DMS 273 treated with DMSO at 0.1 percent for 48 hours (cell line): ENCODE measurements at places on chromosomes 16 and 17.

- no peak for DNase-seq
Measured at GRCh38 chr16:30934827-30935557, 11.6 kb downstream of the FBXL19 start.

- no peak for DNase-seq
Measured at GRCh38 chr17:55446581-55447205, 25.1 kb upstream of the MMD start.

DNA sequence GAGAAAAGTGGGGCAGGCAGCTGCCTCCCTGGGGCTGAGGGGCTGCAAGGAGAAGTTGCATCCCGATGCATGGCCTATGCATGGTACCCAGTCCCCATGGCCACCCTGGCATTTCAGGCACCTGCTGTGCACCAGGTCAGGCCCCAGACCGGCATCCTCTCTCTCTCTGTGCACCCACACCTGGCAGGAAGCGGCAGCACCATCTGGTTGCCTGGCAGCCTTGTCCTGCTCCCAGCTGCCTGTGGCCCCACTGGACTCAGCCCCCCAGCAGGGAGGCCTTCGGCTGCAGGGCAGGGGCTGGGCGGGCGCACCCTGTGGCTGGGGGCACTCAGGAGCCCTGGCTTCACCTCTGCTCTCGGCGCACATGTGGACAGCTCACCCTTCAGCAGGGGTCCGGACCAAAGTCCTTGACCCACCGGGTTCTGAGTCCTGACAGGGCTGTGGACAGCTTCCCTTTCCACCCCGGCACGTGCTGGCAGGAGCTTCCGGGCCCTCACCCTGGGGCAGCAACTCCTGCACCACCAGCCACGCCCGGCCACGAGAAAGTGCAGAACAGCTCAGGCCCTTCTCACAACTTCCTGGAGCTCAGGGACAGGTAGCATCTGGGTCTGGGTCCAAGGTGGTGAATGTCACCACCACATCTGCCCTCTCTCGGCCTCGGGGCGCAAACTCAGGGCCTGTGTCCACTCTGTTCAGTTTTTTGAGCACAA lies 36.7 kb downstream of the CTU2 start:
- no peak for DNase-seq

GRCh38 chr17:66583112-66583748 lies 251.7 kb upstream of the CACNG5 start:
- DNase-seq: no peak

GRCh38 chr16:67673712-67674580 lies 7.3 kb downstream of the C16orf86 start:
- DNase-seq: no peak

GRCh38 chr16:81053761-81054160 lies 18.1 kb downstream of the ATMIN start:
- DNase-seq: no peak

GRCh38 chr17:32828822-32829221 lies 48.1 kb downstream of the MYO1D start:
- DNase-seq: no peak

GRCh38 chr17:18862011-18862410 lies 4.1 kb downstream of the PRPSAP2 start:
- no peak for DNase-seq

GRCh38 chr16:54242199-54242598 lies 44.4 kb downstream of the IRX3 start:
- DNase-seq: no peak

- no peak for DNase-seq
Measured at GRCh38 chr17:40884708-40885512, at the start of gene KRT20. KRT20 (minus strand) TSS chr17:40885242; CDS start chr17:40885185, 57 bp downstream.

DNA sequence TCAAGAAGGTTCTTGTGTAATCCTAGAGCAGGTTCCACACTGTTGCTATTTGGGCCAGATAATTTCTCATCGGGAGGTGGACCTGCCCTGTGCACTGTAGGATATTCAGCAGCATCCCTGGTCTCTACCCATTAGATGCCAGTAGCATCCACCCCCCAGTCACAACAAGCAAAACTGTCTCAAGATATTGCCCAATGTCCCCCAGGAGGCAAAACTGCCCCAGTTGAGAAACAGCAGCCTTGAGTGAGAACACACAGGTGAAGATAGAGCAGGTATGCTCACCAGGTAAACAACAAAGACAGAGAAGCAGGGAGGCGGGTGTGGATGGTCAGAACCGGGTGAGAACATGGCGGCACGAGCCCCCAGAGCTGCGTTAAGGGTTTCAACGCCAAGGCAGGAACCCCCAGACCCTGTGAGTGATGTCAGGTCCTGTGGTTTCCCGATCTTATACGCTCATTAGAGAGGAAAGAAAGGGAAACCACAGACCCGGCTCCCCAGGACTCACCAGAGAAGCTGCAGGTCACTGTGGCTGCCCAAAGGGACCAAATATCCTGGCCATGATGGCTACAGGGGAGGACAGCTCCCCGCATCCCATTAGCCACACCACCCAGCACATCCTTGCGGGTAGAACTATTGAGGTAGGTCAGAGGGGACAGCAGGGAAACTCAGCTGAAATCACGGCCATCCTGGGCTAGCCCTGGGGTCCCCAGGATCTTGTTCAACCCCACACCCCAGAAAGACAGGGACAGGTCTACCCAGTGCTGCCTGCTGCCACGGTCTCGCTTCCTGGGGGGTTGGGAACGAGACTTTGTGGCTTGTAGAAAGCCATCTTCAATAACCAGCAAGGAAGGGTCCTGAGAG lies 21.2 kb downstream of the CDC42EP4 start:
- no peak for DNase-seq

- DNase-seq: no peak
Measured at GRCh38 chr17:52419229-52419641, 260.7 kb upstream of the CA10 start.

- DNase-seq: no peak
Measured at GRCh38 chr17:8557176-8557806, 73.2 kb downstream of the MYH10 start.
